ENCODE measurements at places on chromosomes 6 and 20.

DNA sequence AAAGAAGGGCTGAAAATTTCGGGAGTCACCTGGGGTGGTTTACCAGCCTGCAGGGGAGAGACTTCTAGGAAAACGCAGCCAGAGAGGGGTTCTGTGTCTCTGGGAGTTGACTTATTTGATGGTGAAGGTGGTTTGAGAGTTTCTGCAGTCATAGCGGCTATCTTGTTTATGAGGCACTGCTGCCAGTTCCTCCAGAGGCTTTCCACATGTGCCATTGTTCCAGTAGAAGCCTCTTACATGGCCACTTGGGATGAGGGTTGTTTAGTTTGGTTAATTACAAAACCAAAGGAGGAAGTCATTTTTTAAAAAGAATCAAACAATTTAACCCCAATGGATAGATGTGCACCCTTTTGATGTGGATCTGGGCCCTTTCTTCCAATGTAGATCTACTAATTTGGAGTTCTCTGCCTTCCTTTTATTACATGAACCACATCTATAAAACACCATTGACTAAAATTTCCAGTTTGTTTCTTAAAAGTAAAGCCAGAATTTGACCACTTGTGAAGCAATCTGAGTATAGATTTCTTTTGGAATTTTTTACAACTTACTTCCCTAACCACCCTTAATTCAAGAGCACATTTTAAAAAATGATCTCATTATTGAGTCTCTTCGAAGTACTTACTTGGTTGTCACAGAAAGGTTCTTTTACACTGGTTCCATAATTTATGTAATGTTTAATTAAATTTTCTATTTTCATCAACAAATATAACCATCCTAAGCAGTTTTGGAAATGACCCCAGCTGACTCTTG is 97.6 kb downstream of the TCP11 start:
- no peak for DNase-seq

- DNase-seq, result no peak
Measured at GRCh38 chr20:2687514-2687913, 5.1 kb upstream of the EBF4 start.

DNA sequence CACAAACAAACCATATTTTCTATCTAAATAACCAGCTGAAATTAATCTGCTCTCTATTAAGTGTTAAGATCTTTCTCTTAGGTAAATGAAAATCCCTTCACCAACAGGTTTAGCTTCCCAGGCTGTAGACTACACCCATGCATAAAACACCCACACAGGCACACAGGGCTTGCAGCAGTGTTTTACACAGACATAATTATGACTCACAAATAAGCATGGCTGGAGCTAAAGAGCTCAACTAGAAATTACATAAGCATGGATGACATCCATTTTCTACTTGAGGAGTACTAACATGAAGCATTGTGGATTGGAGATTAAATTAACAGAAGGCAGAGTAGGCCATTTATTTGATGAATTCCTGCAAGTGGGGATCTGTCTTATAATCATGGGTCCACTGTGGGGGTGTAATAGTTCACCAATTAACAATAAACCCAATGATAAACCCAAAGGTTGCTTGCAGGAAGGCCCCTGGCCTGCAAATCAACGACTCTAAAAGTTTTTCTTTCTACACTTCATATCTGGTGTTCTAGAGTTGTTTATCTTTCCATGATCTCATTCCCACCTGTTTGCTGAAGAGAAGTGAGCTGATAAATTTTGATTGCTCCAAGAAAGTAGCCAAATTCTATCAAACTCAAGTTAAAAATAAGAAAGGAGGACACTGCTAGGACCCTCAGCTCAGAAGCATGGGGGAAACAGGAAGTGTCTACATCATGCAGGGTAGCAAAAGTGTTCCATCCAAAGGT is 33.8 kb upstream of the E2F3 start:
- DNase-seq, result no peak

DNA sequence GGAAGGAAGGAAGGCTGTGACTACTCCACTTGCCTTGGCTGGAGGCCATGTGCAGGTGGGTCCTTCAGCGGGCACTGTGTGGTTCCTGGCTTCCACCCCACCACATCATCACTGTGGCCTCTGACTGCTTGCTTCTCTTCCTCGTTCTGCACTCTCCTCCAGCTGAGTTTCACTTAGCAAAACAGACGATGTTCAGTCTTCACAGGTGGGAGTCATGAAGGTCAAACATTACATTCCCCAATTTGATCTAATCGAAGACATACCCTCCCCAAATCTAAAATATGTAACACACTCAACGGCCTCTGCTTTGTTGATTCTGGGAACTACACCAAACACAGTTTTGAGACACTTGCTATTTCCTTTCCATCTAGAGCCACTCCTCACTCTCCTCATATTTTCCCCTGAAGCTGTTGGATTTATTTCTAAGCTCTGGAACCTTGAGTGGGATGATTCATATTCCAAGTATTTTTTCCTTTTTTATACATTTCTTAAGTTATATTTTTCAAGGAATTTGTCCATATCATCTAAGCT is 132.5 kb upstream of the FOXA2 start:
- peak; percentile 51 for DNase-seq

DNA sequence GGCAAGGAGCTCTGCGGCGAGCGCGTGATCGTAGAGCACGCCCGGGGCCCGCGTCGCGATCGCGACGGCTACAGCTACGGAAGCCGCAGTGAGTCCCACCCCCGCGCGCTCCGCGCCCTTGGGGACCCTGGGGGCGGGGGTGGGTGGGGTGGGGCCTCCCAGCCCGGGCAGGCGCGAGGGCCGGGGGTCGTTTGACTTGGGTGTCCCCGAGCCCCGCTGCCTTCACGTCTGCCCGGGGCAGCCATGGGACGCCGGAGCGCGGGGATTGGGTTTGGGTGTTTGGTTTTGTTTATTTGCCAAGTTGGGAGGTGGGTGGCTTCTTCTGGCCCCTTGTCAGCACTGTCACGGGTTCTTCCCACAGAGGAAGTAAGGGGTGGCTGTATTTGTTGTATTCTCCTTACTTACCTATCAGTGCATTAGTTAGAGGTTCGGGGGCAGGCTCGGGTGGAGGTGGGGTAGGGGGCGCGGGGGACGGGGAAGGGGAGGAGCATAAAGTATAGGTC is 777 bp downstream of the SRSF6 start:
- no peak for DNase-seq

DNA sequence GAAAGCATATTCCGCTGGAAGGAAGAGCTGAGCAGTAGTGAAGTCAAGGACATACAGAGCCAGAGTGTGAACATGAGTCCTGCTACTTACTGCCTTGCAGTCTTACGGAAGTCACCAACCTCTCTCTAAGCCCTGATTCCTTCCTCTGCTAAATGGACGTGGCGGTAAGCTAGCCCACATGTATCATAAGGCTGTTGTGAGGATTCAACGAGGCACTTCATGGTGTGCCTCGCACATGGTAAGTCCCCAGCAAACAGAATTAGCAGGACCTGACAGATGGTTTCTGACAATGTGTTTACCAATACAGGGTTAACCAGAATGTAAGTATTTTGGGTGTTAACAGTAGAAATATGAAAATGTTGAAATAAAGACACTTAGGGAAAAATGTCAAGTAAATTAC is 93.2 kb downstream of the IRF4 start:
- no peak for DNase-seq

GRCh38 chr6:37868447-37868825 is 48.9 kb downstream of the ZFAND3 start:
- no peak for DNase-seq

DNA sequence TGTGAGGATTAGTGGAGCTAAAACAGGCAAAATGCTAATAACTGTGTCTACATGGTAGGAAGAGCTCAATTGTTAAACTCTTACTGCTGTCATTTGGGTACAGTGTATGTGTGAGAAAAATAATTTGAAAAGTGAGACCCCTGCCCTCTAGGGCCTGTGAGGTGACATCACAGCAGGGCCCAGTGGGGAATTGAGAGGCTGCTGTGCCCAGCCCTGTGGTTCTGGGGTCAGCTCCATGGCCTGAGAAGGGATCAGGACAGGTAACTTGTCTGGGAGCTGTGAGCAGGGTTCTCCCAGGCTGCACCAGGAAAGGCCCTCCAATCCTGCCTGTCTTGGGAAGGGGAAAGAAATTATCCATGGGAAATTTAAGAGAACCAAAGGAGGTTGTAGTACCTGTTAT is 1.3 kb downstream of the SIRPB1 start:
- DNase-seq, result peak; percentile 21

DNA sequence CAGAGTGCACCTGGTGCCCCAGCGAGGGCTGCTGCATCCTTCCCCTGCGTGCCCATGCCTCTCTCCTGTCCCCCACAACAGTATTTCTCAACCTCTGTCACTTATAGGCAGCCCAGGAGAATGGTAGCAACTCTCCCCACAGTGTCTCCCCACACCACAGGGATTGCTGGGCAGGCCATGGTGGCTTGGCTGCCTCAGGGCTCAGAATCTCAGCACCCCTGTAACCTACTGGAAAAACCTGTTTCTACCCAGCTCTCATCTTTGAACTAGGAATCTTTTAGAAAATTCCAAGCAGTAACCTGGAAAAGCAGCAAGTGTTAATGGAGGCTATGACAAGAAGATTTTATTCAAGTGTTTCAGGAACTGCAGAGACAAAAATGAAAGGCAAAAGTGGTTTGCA is 38.0 kb downstream of the CD164 start:
- DNase-seq, result no peak

GRCh38 chr6:34412643-34413214 is 13.1 kb downstream of the RPS10 start:
- no peak for DNase-seq

DNA sequence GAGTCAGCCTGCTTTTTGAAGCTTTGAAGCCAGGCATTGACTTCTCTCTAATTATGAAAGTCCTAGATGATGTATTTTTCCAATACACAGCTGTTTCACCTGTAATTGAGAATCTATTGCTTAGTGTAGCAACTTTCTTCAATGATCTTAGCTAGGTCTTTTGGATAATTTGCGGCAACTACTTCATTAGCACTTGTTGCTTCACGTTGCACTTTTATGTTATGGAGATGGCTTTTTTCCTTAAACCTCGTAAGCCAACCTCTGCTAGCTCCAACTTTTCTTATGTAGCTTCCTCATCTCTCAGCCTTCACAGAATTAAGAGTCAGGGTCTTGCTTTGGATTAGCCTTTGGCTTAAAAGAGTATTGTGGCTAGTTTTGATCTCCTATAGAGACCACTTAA is 44.8 kb downstream of the PHIP start:
- no peak for DNase-seq

DNA sequence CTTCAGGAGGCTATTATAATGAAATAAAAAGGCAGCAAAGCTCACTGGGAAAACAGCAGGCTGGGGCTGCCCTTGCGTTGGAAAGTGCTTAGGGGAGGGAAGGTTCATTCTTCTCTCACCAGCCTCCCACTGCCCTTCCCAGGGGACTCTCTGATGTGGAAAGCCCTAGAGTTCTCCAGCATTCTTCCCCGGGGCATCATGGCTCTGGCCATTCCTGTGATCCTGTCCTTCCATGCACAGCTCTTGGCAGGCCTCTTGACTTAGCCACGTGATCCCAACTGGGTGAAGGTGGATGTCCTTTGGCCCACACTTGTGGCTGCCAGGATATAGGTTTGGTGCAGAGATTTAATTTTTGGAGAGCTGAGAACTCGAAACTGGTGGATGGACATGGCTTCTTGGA is 58.0 kb upstream of the ZNF831 start:
- DNase-seq, result no peak

GRCh38 chr20:46151936-46152335 is 33.8 kb downstream of the CD40 start:
- no peak for DNase-seq

GRCh38 chr20:5531318-5532081 is 214.7 kb upstream of the PROKR2 start:
- DNase-seq, result no peak

DNA sequence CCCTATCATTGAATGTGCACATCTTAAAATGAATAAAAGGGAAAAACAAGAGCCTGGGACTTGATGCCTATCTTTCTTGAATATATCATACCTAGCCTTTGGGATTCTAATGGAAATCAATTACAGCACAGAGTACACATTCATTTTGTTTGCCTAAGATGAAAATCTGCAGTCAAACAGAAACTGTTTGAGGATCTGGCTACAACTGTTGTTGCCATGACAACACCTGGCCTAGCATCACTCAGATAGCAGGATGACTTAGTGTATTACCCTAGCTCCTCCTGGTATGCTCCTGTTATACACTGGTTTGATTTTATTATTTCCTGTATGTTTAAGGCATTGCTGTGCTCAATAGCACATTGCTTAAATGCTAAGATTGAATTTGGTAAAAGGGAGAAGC is 71.5 kb upstream of the LAMP5 start:
- DNase-seq, result no peak
